ENCODE measurements at places on chromosomes 3 and 15.

DNA sequence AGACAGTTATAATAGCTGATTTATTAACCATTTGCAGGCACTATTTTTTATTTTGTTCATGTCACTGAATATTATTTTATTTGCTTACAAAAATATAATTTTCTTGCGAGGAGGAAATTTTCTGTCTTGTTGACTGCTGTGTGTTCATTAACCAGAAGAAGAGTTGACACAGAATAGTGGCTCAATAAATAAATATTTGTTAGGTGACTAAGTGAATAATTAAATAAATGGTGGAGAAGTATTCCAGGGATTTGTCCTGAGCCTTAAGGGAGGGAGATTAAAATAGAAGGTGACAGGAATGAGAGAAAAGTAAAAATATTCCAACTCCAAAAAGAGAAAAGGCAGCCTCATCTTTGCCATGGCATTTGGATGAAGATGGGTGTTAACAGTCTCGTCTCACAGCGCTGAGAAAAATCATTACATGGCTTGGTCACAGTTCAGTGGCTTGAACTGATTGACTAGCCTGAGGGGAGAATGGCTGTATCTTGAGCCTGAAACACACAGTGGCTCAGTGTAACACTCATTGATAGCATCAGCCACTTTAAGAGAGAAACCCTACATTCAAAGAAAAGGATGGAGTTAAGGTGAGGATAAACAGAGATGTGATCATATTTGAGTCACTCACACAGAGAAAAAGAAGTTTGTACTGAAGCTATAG lies 449.9 kb upstream of the NAALADL2 start:
- DNase-seq, result no peak

- DNase-seq, result no peak
Measured at GRCh38 chr3:139301183-139301582, 42.6 kb upstream of the MRPS22 start.

- DNase-seq, result no peak
Measured at GRCh38 chr15:98903377-98904018, 104.1 kb downstream of the PGPEP1L start.

DNA sequence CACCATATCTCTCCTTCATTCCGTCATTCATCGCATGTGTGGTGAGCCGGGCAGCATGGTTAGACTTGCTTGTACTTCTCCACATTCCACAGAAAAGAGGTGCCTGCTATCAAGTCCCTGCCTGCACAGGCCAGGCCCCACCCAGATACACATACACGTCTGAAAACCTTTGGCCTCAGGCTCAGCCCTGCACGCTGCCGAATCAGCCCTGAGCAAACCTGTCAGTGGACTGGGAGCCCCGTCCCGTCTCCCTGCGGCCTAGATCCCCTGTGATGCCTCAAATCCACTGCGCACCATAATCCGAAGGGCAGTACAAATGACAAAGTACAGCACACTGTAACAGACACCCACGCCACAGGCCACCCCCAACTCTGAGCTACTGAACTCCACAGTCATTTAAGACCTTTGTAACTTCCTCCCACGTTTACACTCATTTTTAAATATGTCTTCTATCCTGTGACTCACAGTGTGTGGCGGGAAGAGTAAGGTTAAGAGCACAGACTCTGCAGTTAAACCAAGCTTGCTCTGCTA lies 67.1 kb downstream of the MB21D2 start:
- no peak for DNase-seq

- no peak for DNase-seq
Measured at GRCh38 chr15:59491062-59491461, 53.1 kb downstream of the FAM81A start.

- no peak for DNase-seq
Measured at GRCh38 chr15:60830479-60830878, 351.5 kb upstream of the ICE2 start.

DNA sequence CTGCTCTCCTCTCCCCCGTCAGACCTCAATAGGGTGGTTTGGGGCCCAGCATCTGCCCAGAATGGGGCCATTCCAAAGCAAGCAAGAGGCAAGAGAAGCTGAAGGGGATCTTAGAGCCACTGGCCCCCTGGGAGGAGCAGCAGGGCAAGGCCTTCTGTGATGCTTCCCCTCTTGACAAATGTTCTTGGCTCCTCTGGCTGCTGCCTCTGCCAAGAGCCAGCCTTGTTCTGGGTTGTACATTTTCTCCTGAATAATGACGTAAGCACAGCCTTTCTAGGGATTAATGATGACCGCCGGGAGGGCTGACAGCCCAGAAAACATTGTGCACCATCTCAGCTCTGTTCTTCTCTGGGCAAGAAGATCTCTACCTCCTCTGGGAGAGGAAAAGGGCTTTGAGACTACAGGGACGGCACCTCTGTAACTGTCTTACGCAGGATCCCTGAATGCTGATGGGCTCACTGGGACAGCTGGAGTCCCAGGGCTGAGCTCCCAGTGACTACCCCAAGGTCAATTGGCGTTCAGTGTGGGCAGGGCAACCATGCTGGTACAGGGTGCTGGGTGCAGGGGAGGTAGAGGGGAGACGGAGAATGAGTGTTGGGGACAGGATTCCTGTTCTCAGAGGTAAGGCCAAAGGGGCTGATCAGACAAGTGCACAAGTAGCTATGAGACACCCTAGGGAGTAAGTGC lies 253.3 kb downstream of the FAM43A start:
- DNase-seq, result no peak

DNA sequence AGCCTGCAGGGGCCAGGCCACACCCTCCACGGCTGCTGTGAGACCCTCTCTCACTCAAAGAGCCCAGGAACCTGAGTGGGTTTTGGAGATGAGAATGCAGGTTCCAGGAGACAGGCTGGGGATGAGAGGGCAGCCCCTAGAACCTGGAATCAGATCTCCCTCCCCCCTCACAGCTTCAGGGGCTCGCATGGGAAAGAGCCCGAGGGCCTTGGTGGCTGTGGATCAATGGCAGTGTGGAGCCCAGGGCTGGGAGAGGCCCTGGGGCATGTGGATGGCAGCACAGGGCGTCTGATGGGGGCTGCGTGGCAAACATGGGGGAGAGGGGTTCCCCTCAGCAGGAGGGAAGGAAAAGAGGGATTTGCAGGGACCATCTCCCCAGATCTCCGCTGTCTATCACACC lies 112.8 kb upstream of the RPL32 start:
- DNase-seq, result no peak

DNA sequence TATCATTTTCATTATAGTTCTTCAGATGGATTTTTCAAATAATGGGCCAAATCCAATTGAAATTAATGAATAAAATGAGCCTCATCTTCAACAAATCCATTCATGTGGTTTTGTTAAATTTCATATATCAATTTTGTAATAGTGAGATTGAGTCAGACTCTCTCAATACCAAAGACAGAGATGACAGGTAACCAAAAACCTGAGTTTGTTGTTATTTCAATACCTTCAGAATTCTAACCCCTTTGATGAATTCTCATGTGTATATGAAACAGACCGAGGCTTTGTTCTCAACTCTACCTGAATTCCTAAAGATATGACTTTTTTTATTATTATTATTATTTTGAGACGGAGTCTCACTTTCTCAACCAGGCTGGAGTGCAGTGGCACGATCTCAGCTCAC lies 92.8 kb downstream of the FOXP1 start:
- DNase-seq, result no peak

GRCh38 chr3:25386686-25387255 lies 41.3 kb upstream of the RARB start:
- DNase-seq, result no peak

GRCh38 chr3:40355410-40355809 lies 31.6 kb upstream of the ENTPD3 start:
- DNase-seq, result no peak
